ENCODE measurements at places on chromosomes 5 and 9. TPM values are rescaled to one million over a fixed set of nuclear protein-coding genes. Genes with fewer than 3 reads are reported as not detected.

GRCh38 chr5:162209005-162209605, 141.5 kb downstream of the GABRG2 start:
- DNase-seq = no peak

DNA sequence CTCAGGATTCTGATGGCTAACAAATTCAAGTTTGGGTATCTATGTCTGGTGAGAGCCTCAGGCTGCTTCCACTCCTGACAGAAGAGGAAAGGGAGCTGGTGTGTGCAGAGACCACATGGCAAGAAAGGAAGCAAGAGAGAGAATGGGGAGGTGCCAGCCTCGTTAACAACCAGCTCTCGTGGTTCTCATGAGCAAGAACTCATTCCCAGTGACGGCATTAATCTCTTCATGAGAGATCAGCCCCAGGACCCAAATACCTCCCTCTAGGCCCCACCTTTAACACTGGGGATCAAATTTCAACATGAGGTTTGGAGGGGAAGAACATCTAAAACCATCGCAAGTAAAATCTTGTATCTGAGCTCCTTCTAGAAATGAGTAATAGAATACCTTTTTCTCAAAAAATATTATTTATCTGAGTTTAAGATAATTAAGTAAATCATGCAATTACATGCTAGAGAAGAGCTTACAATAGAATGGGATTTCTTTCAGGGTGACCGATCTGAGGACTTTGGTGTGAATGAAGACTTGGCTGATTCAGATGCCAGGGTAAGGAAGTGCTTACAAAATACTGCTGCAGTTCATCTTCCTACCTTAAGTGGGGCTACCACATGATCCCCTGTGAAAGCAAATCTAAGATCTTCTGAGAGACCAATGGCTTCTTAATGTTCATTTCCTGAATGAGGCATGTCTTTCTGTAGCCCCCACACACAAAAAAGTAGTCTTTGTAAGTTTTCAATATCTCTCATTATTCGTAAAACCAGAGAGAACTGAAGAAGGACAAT, 11.5 kb downstream of the ANXA1 start:
- DNase-seq = no peak

GRCh38 chr9:132141948-132142594, 19.8 kb upstream of the NTNG2 start:
- peak; percentile 50 for DNase-seq

- no peak for DNase-seq
These were observed 600.8 kb upstream of the DAB2 start for GRCh38 chr5:40025586-40025985.

DNA sequence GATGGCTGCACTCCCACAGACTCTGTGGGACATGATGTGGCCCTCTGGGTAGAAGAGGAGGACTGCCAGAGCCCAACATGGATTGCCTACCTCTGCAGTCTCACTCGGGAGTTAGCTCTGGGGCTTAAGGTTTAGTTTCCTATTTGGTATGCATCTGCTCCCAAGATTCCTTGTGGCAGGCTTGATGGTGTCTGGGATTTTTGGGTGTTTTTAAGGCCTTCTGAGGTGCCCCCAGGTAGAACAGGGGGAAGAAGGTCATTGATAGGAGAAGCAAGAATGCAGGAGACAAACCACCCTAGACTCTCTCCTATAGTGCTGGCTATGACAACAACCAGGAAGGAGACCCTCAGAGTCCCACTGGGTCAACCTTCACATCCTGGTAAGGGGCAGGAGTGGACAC, 46.7 kb upstream of the CXCL14 start:
- DNase-seq = no peak

- peak; percentile 58 for DNase-seq
These were observed 561 bp downstream of the DAPK1 start for GRCh38 chr9:87498046-87498810.

- peak; percentile 41 for DNase-seq
These were observed 51.1 kb downstream of the STARD4 start for GRCh38 chr5:111461255-111461671.

DNA sequence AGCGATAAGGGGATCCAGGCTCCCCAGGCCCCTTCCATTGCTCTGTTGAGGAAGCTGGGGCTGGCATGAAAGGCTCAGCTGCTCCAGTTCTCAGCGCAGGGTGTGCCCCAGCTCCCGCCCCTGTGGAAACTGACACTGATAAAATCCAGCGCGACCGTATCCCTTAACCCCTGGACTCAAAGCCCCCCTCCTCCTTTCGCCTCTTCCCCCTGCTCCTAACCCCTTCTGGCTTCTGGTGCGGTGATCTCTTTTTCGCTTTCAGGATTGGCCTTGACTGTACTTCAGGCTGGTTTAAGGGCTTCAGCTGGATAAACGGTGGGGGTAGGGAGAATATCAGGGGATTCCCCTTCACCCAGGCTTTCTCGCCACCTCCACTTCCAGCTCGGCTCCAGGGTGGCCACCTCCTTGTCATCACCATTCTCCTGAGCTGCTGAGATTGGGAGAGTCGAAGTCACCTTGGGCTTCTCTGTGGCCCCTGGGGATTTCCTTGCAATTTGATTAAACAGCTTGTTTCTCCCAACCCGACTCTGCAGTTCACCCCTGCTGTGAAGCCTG, 843 bp downstream of the BSPRY start:
- DNase-seq = no peak

DNA sequence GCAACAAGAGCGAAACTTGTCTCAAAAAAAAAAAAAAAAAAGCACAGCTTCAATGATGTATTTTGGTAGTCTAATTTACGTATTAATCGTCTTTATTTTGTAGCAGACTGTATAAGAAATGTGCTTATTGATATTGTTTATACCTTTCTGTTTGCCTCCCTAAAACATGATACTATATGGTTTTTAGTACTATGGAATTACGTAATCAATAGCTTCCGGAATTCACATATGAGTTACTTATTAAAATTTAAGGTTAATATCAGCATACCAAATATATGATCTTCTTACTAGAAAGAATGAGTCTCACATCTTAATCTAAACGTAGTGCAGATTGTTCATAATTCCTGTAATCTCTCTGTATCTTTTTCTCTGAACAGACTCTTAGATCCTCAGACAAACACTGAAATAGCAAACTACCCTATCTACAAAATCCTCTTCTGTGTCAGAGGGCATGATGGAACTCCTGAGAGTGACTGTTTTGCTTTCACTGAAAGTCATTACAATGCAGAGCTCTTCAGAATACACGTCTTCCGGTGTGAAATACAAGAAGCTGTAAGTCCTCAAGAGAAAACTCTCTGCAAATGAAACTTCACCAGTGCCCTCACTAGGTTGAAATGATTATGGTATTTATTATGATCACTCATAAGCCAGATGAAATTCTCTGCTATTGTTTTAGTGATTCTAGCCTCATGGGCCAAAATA, 44.4 kb upstream of the GPR21 start:
- no peak for DNase-seq

The MARCHF11 gene
- total RNA-seq = not detected

The OR1Q1 gene
- total RNA-seq = not detected

The GNA14 gene
- total RNA-seq = not detected

All from LHCN-M2 (cell line).